ENCODE measurements at places on chromosomes 1 and 21. TPM values are rescaled to one million over a fixed set of nuclear protein-coding genes. Genes with fewer than 3 reads are reported as not detected.

Gene CD1B
- total RNA-seq = not detected

Gene TCHH
- 0.09 TPM for total RNA-seq

Gene VASH2
- total RNA-seq = 0.92 TPM

GRCh38 chr21:30227128-30227527 lies 11.2 kb upstream of the CLDN8 start:
- DNase-seq = no peak

- no peak for DNase-seq
Observed at GRCh38 chr1:230540421-230541155, 101.7 kb upstream of the COG2 start.

All from mucosa of gallbladder (tissue), 1 donor.